ENCODE measurements at places on chromosomes 7 and 10. TPM values are rescaled to one million over a fixed set of nuclear protein-coding genes. Genes with fewer than 3 reads are reported as not detected.

DNA sequence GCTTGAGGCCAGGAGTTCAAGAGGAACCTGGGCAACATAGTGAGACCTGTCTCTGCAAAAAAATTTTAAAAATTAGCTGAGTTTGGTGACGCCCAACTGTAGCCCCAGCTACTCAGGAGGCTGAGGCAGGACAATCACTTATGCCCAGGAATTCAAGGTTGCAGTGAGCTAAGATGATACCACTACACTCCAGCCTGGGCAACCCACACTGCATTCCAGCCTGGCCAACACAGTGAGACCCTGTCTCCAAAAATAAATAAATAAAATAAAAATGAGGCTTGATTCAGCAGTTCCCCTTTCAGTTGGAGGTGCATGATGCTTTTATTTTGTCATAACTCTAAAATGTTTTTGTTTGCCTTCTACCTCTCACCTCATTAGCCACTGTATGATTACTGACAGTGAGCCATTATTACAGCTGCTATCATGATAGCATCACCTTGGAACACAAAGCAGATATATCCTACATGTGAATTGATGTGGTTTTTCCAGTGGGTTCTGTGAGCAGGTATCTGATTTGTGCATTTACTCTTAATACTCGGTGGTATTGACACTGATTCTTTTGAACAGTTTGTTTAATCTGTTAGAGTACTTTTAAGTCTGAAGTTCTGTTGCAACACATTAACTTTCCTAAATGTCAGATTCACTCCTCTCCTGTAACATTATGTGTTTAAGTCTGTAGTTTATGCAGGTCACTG lies 49.1 kb downstream of the ARID5B start:
- no peak for DNase-seq

AASS gene
- total RNA-seq: 8.0 TPM

- DNase-seq: no peak
These were observed 2.2 kb upstream of the PDE1C start for GRCh38 chr7:32072397-32072796.

- DNase-seq: no peak
These were observed 172.3 kb downstream of the AKR1D1 start for GRCh38 chr7:138248609-138249008.

- no peak for DNase-seq
These were observed 2.8 kb upstream of the AHCYL2 start for GRCh38 chr7:129222064-129222463.

- no peak for DNase-seq
These were observed 47.8 kb upstream of the CALD1 start for GRCh38 chr7:134731616-134732015.

GRCh38 chr10:91190388-91190870 lies 30.0 kb upstream of the PCGF5 start:
- peak; percentile 81 for DNase-seq
